ENCODE measurements at places on chromosomes 12 and 14. TPM values are rescaled to one million over a fixed set of nuclear protein-coding genes. Genes with fewer than 3 reads are reported as not detected.

The TMPRSS12 gene
- not detected for total RNA-seq

The KCNMB4 gene
- 18.7 TPM for total RNA-seq

The C1S gene
- total RNA-seq, result 3.5 TPM

The EDDM3A gene
- total RNA-seq, result not detected

The PTGR2 gene
- 8.7 TPM for total RNA-seq

The KRT73 gene
- not detected for total RNA-seq

DNA sequence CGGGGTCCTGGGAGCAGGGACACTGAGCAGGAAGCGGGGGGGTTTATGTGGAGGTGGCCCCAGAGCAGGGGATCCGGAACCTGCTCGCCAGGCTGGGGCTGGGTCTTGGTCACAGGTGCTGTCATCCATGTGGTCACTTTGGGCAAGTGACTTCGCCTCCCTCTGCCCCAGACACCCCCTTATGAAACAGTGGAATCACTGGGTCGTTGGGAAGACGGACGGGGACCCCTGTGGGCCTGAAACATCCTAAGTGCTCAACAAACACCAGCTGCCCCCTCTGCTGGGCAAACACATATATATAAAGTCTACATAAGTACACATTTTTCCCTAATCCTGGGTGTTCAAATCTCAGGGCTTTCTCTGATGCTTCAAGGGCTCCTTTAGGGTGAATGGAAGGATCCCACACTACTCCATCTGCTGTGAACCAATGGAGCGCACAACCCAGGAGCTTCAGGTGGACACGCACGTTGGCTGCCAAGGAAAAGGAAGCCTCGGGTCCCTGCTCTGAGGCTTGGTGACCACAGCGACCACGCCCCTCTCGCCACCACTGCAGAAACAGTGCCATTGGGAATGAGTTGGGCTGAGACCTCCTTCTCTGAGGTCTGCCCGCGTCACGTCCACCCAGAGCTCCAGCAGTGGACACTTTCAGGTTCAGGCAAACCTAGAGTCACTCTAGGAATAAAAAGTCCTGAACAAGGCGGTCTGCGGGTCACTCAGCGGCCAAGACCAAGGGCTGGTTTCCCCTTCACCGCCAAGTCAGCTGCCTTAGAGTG lies 54.6 kb downstream of the CDC42BPB start:
- no peak for DNase-seq
- H3K4me1 ChIP-seq, result no peaks in the 10 kb centered on the region
- H3K27me3 ChIP-seq, result peaks cover 4% of the 10 kb centered on the region
- H3K36me3 ChIP-seq, result peaks cover 8% of the 10 kb centered on the region
- no peak overlapping the region for H3K27ac ChIP-seq

DNA sequence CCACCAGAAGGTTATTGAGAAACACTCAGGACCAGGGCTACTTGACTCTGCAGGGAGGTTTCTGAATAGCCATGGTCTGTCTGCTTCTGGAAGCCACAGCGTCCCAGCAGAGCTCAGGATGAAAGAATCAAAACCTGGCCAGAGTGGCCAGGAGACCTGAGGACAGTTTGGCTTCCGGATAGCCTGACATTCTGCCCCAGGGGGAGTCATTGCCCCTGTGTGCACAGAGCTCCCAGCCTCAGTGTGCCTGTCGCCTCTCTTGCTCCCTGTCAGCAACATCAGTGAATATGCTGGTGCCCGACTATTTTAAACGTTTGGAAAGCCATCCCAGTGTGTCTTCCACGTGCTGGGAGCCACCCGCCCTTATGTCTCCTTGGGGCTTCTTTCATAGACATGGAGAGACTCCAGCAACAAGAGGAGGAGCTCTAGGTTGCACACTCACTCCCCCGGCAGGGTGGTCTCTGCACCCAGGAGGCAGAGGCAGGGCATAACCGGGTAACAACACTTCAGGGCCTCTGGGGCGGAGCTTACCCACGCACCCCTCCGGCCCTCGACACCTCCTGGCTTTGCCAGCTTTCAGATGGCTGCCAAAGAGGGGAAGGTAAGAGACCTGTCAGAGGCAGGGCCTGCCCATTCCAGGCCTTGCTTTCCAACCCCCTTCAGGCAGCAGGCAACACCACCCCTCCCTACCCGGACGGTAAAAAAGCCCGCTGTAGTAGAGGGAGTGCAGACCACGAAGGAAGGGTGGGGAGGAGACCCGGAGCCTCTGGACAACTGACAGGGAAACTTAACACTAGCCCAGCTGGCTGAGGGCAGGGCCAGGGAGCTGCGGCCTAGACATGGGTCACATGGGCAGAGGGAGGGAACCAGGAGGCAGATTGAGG lies 19.0 kb upstream of the SLC6A12 start:
- no peak overlapping the region for H3K27ac ChIP-seq
- no peaks in the 10 kb centered on the region for H3K27me3 ChIP-seq
- H3K4me3 ChIP-seq, result no peak overlapping the region

GRCh38 chr12:26252946-26253345 lies 57.6 kb downstream of the SSPN start:
- H3K27ac ChIP-seq, result no peak overlapping the region
- H3K27me3 ChIP-seq, result no peaks in the 10 kb centered on the region
- no peaks in the 10 kb centered on the region for H3K4me1 ChIP-seq

GRCh38 chr12:80269803-80270552 lies 170.6 kb downstream of the OTOGL start:
- no peaks in the 10 kb centered on the region for H3K36me3 ChIP-seq
- DNase-seq, result no peak
- H3K27ac ChIP-seq, result no peak overlapping the region

DNA sequence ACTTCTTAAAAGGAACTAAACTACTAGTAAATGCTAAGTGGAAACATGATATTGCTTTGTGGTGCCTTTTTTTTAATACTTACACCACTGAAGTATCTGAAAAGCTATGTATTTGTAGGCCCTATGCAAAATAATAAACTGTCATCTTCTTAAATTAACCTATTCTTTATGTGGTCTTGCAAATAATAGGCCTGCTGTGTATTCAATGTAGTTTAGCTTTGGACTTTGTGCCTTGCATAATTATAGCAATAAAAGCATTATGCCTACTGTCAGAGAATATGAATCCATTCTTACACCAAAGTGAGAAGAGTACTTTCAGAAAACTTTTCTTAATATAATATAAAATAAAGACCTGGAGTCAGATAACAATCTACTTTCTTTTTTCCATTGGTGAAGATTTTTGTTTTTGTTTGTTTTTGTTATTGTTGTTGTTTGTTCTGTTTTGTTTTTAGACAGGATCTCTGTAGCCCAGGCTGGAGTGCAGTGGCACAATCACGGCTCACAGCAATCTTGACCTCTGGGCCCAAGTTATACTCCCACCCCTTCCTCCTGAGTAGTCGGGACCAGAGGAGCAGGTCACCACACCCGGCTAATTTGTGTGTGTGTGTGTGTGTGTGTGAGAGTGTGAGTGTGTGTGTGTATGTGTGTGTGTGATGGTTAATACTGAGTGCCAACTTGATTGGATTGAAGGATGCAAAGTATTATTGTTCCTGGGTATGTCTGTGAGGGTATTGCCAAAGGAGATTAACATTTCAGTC lies 213.8 kb downstream of the SLC6A15 start:
- H3K27me3 ChIP-seq, result no peaks in the 10 kb centered on the region
- H3K4me1 ChIP-seq, result peaks cover 6% of the 10 kb centered on the region
- H3K4me3 ChIP-seq, result no peak overlapping the region

GRCh38 chr12:111261911-111262676 lies 106.8 kb downstream of the PHETA1 start:
- H3K4me3 ChIP-seq, result no peak overlapping the region
- no peak overlapping the region for H3K27ac ChIP-seq
- H3K4me1 ChIP-seq, result no peaks in the 10 kb centered on the region
- H3K36me3 ChIP-seq, result no peaks in the 10 kb centered on the region
- no peak for DNase-seq

DNA sequence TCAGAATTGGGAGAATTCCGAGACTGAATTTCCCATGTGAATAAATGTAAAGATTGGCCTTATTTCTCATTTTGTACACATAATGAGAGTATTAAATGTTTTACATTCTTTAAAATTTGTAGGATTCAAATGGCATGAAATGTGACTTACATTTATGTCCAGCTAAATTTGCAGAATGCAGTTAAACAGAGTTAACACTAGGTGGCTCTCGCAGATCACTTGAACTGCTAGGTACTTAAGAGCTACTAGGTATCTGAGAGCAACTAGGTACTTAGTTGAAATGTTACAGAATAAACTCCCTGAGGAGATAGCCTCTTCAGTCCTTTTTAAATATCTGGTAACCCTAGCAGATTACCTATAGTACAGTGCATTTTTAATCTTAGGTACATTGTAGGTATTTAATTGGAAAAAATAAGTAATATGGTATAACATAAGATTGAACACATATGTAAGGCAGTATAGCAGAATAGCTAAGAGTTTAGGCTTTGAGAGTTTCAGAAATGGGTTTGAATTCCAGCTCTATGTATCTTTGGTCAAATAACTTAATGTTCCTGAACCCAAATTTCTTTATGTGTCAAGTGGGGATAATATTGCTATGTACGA lies 73.8 kb downstream of the KIAA0586 start:
- DNase-seq, result no peak
- H3K36me3 ChIP-seq, result no peaks in the 10 kb centered on the region
- no peak overlapping the region for H3K27ac ChIP-seq
- H3K4me1 ChIP-seq, result no peaks in the 10 kb centered on the region
- H3K27me3 ChIP-seq, result peaks cover 3% of the 10 kb centered on the region

GRCh38 chr14:104240434-104241157 lies 102.2 kb downstream of the KIF26A start:
- H3K4me1 ChIP-seq, result no peaks in the 10 kb centered on the region
- peaks cover 22% of the 10 kb centered on the region for H3K36me3 ChIP-seq
- no peak overlapping the region for H3K4me3 ChIP-seq
- peaks cover 9% of the 10 kb centered on the region for H3K27me3 ChIP-seq
- no peak for DNase-seq

- H3K27me3 ChIP-seq, result no peaks in the 10 kb centered on the region
- no peak for DNase-seq
- H3K4me3 ChIP-seq, result no peak overlapping the region
- H3K4me1 ChIP-seq, result no peaks in the 10 kb centered on the region
Measured at GRCh38 chr12:104925501-104925900, 32.6 kb downstream of the SLC41A2 start.

- H3K4me1 ChIP-seq, result peaks cover 18% of the 10 kb centered on the region
- no peak for DNase-seq
- H3K27me3 ChIP-seq, result peaks cover 4% of the 10 kb centered on the region
- H3K27ac ChIP-seq, result no peak overlapping the region
- no peak overlapping the region for H3K4me3 ChIP-seq
Measured at GRCh38 chr12:62728741-62729140, 206.2 kb downstream of the PPM1H start.

DNA sequence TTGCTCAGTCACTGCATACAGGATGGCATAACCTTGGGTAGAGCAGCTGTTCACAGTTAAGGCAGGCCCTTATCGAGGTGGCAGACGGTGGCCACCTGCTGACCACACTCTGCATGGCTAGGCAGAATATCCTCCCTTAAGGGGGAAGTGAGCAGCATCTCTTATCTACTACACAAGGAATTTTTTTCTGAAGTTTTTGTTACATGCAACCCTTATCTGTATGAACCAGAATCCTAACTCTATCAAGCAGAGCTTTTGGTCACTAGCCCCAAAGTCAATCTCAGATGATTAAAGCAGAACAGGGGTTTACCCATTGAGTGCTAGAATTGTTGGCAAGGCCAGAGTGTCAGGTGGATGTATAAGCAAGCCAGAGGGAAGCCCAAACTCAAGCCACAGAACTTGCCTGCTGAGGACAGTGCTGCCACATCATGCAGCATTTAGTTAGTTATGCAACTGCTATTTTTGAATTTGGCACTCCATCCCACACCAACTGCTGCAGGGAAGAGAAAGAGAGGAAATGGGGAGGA lies 192.8 kb downstream of the TBX5 start:
- no peak for DNase-seq
- peaks cover 15% of the 10 kb centered on the region for H3K36me3 ChIP-seq
- H3K4me3 ChIP-seq, result no peak overlapping the region
- H3K27me3 ChIP-seq, result peaks cover 2% of the 10 kb centered on the region
- H3K27ac ChIP-seq, result no peak overlapping the region
- H3K4me1 ChIP-seq, result peaks cover 15% of the 10 kb centered on the region

DNA sequence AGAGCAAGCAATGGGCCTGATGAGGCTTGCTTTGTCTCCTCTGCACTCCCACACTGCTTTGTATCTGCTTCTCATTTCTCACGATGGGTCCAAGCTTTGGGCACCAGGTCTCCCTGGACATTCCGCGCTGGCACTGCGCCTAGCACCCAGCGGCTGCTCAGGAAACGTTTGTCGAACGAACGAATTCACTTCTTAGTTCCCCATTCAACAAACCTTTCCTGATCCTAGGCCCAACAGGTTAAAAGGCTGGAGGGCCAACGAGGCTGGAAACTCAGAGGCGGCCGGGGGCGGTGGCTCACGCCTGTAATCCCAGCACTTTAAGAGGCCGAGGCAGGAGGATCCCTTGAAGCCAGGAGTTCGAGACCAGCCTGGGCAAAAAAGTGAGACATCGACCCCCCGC lies 1.0 kb upstream of the GLRX5 start:
- no peaks in the 10 kb centered on the region for H3K36me3 ChIP-seq
- peak overlapping the region; percentile 91 for H3K4me3 ChIP-seq
- H3K4me1 ChIP-seq, result peaks cover 36% of the 10 kb centered on the region
- peak overlapping the region; percentile 89 for H3K27ac ChIP-seq

GRCh38 chr14:20376071-20376588 lies 32.7 kb downstream of the PARP2 start:
- H3K4me1 ChIP-seq, result no peaks in the 10 kb centered on the region
- no peak overlapping the region for H3K27ac ChIP-seq
- H3K36me3 ChIP-seq, result peaks cover 9% of the 10 kb centered on the region
- H3K27me3 ChIP-seq, result peaks cover 4% of the 10 kb centered on the region
- DNase-seq, result no peak

- no peak overlapping the region for H3K27ac ChIP-seq
- peaks cover 4% of the 10 kb centered on the region for H3K27me3 ChIP-seq
- H3K4me3 ChIP-seq, result no peak overlapping the region
- H3K4me1 ChIP-seq, result peaks cover 19% of the 10 kb centered on the region
- H3K36me3 ChIP-seq, result peaks cover 23% of the 10 kb centered on the region
Measured at GRCh38 chr14:50533806-50534205, 1.4 kb upstream of the MAP4K5 start.

DNA sequence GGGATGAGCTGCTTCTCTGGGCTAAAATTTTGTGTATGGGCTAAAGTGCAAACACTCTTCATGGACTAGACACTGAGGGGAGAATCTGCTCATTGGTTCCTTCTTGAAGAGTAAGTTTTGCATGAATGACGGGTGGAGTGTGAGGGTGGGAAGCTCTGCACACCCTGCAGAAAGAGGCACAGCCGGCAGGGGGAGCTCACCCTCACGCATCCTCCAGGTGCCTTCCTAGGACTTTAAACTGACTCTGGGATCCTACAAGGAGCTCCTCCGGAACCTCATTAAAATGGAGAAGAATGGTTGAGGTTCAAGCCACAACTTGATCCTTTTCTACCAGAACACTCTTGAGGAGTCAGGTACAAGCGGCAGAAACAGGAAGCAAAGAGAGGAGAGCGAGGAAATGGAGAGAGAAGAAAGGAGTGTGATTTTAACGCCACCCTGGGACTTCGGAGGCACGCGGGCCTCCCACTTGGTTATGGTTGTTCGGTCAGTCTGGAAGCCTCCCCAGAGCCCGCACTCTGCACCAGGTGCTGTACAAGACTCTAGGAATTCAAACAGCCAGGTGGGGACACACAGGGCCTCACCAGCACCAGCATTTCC lies 87.5 kb downstream of the SETD3 start:
- no peak overlapping the region for H3K4me3 ChIP-seq
- DNase-seq, result peak; percentile 68
- no peak overlapping the region for H3K27ac ChIP-seq
- H3K4me1 ChIP-seq, result peaks cover 3% of the 10 kb centered on the region
- H3K27me3 ChIP-seq, result peaks cover 2% of the 10 kb centered on the region

Measured in glutamatergic neuron (in vitro differentiated cells).